ENCODE measurements at places on chromosomes 6 and 20. TPM values are rescaled to one million over a fixed set of nuclear protein-coding genes. Genes with fewer than 3 reads are reported as not detected.

The TMEM74B gene
- 0.55 TPM for polyA plus RNA-seq

The RPL7L1 gene
- polyA plus RNA-seq: 95.7 TPM

The CST4 gene
- polyA plus RNA-seq: not detected

The HUS1B gene
- polyA plus RNA-seq: 0.28 TPM

The CALHM6 gene
- polyA plus RNA-seq: 1.3 TPM

The ZC2HC1B gene
- not detected for polyA plus RNA-seq

The PREX1 gene
- polyA plus RNA-seq: 11.2 TPM

The PPP1R11 gene
- 90.3 TPM for polyA plus RNA-seq

The PNPLA1 gene
- not detected for polyA plus RNA-seq

The HCRTR2 gene
- not detected for polyA plus RNA-seq

The DAAM2 gene
- polyA plus RNA-seq: 6.4 TPM

The RRAGD gene
- polyA plus RNA-seq: 40.8 TPM

The RAB32 gene
- polyA plus RNA-seq: 9.3 TPM

The F13A1 gene
- polyA plus RNA-seq: 9.9 TPM

The FAM83C gene
- polyA plus RNA-seq: not detected

The TRIM27 gene
- 15.1 TPM for polyA plus RNA-seq

The SYCP2L gene
- polyA plus RNA-seq: 0.10 TPM

The NFS1 gene
- 27.4 TPM for polyA plus RNA-seq

The RHAG gene
- polyA plus RNA-seq: 0.53 TPM

The DNPH1 gene
- polyA plus RNA-seq: 37.9 TPM

The SKIC2 gene
- 29.3 TPM for polyA plus RNA-seq

The STMND1 gene
- not detected for polyA plus RNA-seq

The LGSN gene
- polyA plus RNA-seq: not detected

The GRIK2 gene
- polyA plus RNA-seq: 0.33 TPM

The RBPJL gene
- polyA plus RNA-seq: not detected

The SYNCRIP gene
- polyA plus RNA-seq: 51.3 TPM

The POM121L2 gene
- not detected for polyA plus RNA-seq

The TGM3 gene
- not detected for polyA plus RNA-seq

The POPDC3 gene
- 54.0 TPM for polyA plus RNA-seq

The POU3F2 gene
- polyA plus RNA-seq: 0.01 TPM

The TFAP2D gene
- polyA plus RNA-seq: not detected

The TMEM151B gene
- 0.37 TPM for polyA plus RNA-seq

The ANGPT4 gene
- 0.11 TPM for polyA plus RNA-seq

The GPR6 gene
- not detected for polyA plus RNA-seq

The GABRR1 gene
- not detected for polyA plus RNA-seq

The METTL24 gene
- polyA plus RNA-seq: not detected

The SLC13A3 gene
- polyA plus RNA-seq: 0.38 TPM

The ATXN1 gene
- polyA plus RNA-seq: 8.7 TPM

The NKX2-2 gene
- not detected for polyA plus RNA-seq

The PGC gene
- polyA plus RNA-seq: 1.1 TPM

The KIF25 gene
- 0.15 TPM for polyA plus RNA-seq

The LZTS3 gene
- polyA plus RNA-seq: 9.0 TPM

The TXLNB gene
- polyA plus RNA-seq: 10.1 TPM

The APOBEC2 gene
- 72.3 TPM for polyA plus RNA-seq

The HLA-DMB gene
- polyA plus RNA-seq: 3.7 TPM

The GHRH gene
- not detected for polyA plus RNA-seq

The ZNF165 gene
- polyA plus RNA-seq: 0.46 TPM

The DEFB110 gene
- polyA plus RNA-seq: not detected

The NKAIN4 gene
- not detected for polyA plus RNA-seq

Measured in heart left ventricle (tissue), 16 donors.